ENCODE measurements at places on chromosomes 16 and 17. TPM values are rescaled to one million over a fixed set of nuclear protein-coding genes. Genes with fewer than 3 reads are reported as not detected.

RAB11FIP4 gene
- 0.29 TPM for total RNA-seq

PRKCB gene
- under 0.01 TPM for total RNA-seq

EVI2A gene
- 191 TPM for total RNA-seq

SALL1 gene
- under 0.01 TPM for total RNA-seq

COX6A2 gene
- total RNA-seq = not detected

ASPA gene
- 0.36 TPM for total RNA-seq

TBC1D3H gene
- not detected for total RNA-seq

CCDC92B gene
- total RNA-seq = not detected

PLD6 gene
- 2.7 TPM for total RNA-seq

KRTAP4-4 gene
- total RNA-seq = not detected

TPSG1 gene
- total RNA-seq = not detected

DEXI gene
- total RNA-seq = 32.7 TPM

SLC38A8 gene
- not detected for total RNA-seq

KATNIP gene
- 32.7 TPM for total RNA-seq

JPH3 gene
- not detected for total RNA-seq

FOXJ1 gene
- total RNA-seq = not detected

TMED6 gene
- total RNA-seq = 0.72 TPM

DPEP3 gene
- total RNA-seq = not detected

ALOXE3 gene
- not detected for total RNA-seq

C17orf107 gene
- total RNA-seq = 4.0 TPM

TNFSF13 gene
- total RNA-seq = 1.1 TPM

SHISA9 gene
- total RNA-seq = under 0.01 TPM

YBX2 gene
- total RNA-seq = under 0.01 TPM

AARS1 gene
- 213 TPM for total RNA-seq

MSLN gene
- 1.2 TPM for total RNA-seq

KRT25 gene
- not detected for total RNA-seq

MMP2 gene
- total RNA-seq = 2,259 TPM

CCL1 gene
- not detected for total RNA-seq

KRT39 gene
- 0.36 TPM for total RNA-seq

ALKBH5 gene
- total RNA-seq = 125 TPM

SMYD4 gene
- 10.6 TPM for total RNA-seq

TMEM106A gene
- 5.6 TPM for total RNA-seq

ATMIN gene
- total RNA-seq = 64.5 TPM

CLEC10A gene
- not detected for total RNA-seq

CTRB1 gene
- not detected for total RNA-seq

TPPP3 gene
- 0.59 TPM for total RNA-seq

RHBDF1 gene
- 39.5 TPM for total RNA-seq

ZPBP2 gene
- total RNA-seq = not detected

NFATC2IP gene
- 18.1 TPM for total RNA-seq

CD79B gene
- 0.36 TPM for total RNA-seq

TMEM256 gene
- 84.6 TPM for total RNA-seq

Measured in osteoblast (primary cell).